ENCODE measurements at places on chromosomes 2 and 18.

- DNase-seq = no peak
Measured at GRCh38 chr2:85867556-85868292, 21.1 kb downstream of the ST3GAL5 start.

DNA sequence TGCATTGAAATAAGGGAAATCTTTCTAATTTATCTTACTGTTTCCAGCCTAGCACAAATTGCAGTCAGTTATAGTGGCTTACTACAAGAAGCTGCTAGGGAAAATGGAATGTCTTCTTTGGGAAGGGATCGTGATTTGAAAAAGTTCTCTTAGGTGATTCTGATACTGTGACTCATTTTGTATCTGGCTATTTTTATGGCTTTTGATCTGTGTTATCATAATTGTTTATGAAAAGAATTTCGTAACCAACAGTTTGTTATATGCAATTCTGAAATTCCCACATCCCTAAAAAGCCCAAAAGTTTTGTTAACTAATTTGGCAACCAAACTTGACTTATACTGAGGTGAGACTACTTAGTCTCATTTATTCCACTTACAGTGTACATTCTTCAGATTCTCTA is 12.4 kb downstream of the PTPN4 start:
- DNase-seq = no peak

GRCh38 chr2:176461809-176462670 is 192.8 kb downstream of the MTX2 start:
- DNase-seq = no peak

DNA sequence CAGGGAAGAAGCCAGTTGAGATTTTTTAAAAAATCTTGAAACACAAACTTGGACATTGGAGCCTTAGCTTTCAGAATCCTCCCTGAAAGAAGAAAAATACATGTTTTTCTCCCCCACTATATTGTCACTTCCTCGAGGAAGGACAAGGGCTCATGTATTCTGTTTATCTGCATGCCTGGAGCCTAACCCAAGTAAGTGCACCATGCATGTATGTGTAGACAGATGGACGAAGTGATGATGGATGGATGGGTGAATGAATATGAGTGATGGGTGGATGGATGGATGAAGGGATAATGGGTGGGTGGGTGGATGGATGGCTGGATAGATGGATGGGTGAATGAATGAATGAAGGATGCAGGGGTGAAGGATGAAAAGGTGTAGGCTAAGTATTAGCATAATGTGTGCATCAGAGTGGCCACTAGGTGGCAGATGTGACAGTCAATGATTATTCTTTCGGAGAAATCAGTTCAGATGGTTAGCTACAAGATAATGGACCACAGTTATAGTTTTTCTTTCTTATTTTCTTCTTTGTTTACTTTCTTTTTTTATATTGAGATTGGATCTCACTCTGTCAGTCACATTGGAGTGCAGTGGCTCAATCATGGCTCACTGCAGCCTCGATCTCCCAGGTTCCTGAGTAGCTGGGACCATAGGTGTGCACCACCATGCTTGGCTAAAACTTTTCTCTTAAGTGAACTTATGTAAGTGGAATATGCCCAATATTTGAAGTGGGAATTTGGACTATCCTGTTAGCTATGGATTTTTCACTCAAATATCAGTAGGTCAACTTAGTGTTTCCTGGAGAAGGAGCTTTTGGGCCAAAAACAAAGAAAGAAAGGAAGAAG is 18.5 kb upstream of the CCDC93 start:
- DNase-seq = no peak

Measured in epithelial cell of prostate (primary cell).